ENCODE measurements at places on chromosomes 11 and 22.

DNA sequence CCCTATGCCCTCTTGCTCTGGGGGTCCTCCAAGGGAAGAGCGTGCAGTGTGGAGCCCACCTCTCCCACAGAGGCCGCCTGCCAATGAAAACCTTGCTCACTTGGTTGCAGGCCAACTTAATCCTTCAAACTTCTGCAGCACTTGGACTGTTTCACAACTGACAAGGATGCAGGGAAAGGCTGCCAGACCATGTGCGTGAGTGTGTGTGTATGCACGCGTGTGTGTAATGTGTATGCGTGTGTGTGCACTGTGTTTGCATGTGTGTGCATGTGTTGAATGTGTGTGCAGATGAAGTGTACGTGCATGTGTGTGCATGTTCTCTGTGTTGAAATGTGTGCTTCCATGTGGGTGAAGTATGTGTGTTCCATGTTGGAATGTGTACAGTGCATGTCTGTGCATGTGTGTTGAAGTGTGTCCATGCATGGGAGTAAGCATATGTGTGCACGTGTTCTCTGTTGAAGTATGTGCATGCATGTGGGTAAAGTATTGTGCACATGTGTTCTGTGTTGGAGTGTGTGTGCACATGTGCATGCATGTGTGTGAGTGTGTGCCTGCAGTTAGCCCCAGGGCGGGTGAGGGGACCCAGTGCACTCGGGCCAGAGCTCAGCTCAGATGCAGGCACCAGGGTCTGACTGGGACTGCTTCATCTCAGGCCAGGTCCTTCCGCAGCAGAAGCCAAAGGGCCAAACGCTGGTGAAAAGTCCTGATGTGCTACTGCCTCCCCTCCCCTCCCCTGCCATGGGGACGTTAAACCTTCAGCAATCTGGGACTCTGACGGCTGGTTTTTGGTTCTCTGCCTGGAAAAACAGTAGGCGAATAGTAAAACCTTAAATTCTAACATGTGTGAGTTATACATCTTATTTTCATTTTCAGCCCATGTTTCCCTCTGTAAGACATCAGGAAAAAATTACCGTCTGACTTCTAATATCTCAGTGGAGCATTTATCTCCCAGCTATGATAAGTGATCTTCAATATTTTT is 72.0 kb downstream of the FLI1 start:
- DNase-seq, result peak; percentile 77

DNA sequence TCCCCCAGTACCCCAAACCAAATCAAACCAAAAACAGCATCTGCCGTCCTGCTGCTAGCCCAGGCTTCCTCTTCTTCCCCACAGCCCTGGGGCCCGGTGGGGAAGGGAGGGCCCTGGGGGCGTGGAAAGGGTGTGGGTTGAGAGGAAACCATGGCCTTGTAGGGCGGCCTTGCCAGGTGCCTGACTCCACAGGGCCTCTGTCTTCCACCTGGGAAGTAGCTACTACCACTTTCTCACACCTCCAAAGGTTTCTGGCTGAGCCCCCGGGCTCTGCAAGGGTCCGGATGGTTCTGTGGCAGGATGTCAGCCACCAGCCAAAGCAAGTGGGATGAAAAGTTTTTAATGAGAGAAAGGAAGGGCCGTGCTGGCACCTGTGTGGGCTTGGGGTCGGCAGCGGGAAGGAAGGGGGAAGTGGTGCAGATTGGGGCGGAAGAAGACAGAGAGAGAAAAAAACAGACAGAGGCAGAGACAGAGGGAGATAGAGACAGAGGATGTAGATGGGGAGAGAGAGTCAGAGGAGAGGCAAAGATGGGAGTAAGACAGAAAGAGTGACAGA is 10.5 kb downstream of the TPST2 start:
- no peak for DNase-seq

GRCh38 chr22:16915701-16916100 is 90.5 kb upstream of the XKR3 start:
- no peak for DNase-seq

DNA sequence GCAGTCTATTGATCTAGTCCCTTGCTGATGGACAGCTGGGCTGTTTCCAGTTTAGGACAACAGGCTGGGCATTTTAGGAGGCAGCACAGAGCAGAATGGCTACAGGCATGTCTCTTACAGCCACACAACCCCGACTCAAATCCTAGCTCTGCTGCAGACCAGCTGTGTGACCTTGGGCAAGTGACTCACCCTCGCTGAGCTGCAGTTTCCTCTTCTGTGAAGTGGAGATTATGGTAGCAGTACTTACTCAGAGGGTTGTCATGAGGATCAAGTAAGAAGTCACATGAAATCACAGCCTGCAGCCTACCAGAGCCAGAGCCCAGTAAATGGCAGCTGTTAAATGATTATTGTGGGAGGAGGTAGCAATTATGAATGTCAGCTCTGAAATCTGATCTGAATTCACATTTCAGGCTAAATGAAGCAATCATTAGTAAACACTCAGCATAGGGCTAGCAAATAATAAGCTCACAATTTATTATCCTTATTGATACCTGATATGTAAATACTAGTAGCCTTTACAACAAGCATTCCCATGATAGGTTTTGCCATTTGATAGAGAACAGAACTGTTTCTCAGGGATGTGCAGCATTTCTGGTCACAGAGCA is 58.9 kb downstream of the MYEOV start:
- no peak for DNase-seq

- DNase-seq, result no peak
Observed at GRCh38 chr11:120424970-120425332, 86.6 kb upstream of the GRIK4 start.

GRCh38 chr11:18063125-18063524 is 17.1 kb upstream of the TPH1 start:
- no peak for DNase-seq

GRCh38 chr11:48384670-48385069 is 18.4 kb upstream of the OR4C5 start:
- no peak for DNase-seq

DNA sequence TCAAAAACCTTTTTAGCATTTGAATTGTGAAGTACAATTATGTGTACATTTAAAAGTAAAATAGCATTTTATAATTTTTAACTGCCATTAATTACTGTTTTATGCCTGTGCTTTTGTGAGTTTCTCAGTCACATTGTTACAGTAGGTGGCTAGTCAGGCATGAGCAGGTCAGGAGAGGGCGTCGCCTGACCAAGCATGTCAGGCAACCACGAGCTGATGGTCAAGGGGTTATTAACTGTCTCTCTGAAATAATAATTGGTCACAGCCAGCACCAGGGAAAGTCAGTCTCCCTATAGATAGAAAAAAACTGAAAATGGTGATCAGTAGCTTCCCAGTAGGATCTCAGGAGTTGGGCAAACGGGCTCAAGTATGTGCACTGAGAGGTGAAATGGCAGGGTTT is 19.4 kb upstream of the CCDC81 start:
- DNase-seq, result no peak

- DNase-seq, result no peak
Observed at GRCh38 chr11:126431401-126432064, 76.0 kb downstream of the ST3GAL4 start.

DNA sequence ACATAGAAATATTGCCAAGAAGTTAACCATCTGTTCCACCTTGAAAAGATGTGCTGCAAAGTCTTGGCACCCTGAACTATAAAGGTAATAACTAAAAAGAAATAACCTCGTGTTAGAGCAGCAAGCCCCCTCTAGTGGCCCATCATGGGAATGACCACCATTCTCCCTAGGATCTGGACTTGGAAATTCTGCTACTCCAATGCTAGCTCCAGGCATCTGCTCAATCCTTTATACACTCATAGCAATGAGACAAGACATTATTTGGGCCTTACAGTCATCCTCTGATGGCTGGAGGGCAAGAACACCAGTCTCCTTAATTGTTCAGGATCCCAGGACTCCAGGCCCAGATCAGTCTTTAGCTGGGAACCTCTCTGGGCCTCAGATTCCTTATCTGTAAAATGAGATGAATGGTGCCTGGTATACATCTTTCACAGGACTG is 76.0 kb downstream of the CWC15 start:
- peak; percentile 34 for DNase-seq

DNA sequence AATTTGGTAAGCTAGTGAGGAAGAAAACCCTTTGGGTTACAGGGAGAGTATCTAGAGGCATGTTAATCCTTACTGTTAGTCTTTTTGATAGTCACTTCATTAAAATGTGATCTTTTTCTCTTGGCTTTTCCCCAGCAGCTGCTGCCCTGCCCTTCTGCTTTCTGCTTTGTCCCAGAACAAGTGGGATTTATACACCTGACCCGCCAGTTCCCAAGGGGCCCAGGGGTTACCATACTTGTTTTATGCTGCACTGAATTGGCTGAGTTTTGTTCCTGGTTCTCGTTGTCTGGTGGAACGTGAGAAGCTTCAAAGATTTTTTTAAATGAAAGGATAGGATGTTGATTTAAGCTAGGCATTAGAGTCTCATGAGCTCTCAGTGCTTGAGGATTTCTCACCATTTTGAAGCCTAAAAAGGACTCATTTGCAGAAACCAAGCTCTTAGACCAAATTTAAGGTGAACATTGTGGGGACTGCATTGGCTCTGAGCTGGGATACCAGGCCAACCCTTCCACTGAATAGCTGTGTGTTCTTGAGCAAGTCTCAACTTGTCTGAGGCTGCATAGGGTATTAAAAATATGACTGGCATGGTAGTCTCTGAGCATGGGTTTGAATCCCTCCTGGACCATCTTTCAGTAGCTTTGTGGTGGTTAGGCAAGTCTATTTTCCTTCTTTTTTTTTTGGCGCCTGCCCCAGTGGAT is 6.6 kb downstream of the LIMK2 start:
- no peak for DNase-seq

DNA sequence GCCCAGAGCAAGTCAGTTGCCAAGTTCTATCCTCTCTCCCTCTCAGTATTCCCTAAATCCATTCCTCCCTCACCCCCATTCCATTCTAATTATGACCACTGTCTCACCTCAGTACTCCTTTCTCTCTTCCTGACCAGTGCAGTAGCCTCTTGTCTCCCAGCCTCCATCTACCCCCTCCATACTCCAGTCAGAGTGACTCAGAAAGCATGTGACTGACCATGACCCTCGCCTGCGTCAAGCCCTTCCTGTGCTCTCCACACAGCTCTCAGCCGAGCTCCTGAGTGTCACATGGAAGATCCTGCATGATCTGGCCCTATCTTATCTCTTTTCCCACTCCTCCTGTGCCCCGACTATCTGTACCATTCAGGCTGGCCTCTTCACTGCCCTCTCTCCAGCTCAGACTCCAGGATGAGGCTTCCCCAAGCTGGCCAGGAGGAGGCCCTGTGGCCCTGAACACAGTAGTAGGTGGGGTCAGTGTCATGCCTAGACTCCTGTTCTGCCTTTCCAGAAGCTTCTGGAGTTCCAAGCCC is 42.6 kb downstream of the NEU3 start:
- DNase-seq, result no peak

- no peak for DNase-seq
Observed at GRCh38 chr11:109109571-109110315, 312.2 kb upstream of the C11orf87 start.

GRCh38 chr11:27882066-27882697 is 181.9 kb upstream of the BDNF start:
- DNase-seq, result no peak

DNA sequence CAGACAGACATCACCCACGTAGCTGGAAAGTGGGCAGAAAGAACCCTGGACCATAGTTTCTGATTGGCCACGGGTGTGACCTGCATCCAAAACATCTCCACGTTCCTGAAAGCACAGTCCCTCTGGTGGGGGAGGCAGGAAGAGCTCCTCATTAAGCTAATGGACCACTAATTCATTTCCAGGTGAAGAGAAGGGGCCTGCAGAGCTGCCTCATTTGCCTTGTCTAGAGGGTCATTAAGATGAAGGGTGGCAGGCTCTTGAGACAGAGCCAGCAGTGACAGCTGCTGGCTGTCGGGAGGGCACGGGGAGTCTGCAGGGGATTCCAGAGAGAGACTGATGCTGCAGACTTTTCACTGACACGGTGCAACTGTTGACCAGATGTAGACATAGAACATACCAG is 149.6 kb upstream of the OPCML start:
- no peak for DNase-seq

DNA sequence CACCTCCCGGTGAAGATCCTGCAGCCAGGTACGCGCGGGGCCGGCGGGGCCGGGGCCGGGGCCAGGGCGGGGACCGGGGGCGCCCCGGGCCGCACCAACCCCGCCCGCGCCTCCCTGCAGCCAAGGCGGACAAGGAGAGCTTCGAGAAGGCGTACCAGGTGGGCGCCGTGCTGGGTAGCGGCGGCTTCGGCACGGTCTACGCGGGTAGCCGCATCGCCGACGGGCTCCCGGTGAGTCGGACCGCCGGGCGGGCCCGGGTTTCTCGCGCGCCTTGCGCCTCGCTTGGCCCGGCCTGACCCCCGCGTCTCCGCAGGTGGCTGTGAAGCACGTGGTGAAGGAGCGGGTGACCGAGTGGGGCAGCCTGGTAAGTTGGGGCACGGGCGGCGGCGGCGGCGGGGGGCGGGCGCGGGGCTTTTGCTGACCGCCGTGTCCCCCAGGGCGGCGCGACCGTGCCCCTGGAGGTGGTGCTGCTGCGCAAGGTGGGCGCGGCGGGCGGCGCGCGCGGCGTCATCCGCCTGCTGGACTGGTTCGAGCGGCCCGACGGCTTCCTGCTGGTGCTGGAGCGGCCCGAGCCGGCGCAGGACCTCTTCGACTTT is 531 bp downstream of the PIM3 start:
- no peak for DNase-seq

GRCh38 chr11:62129590-62130282 is 5.9 kb downstream of the INCENP start:
- DNase-seq, result no peak

- peak; percentile 73 for DNase-seq
Observed at GRCh38 chr11:33778675-33779074, 4.4 kb upstream of the FBXO3 start.

GRCh38 chr22:39481595-39481994 is 20.5 kb upstream of the MIEF1 start:
- DNase-seq, result no peak

GRCh38 chr22:50208939-50209892 is 8.4 kb downstream of the SELENOO start:
- DNase-seq, result no peak

GRCh38 chr22:45166932-45167331 is 3.2 kb downstream of the NUP50 start:
- no peak for DNase-seq

DNA sequence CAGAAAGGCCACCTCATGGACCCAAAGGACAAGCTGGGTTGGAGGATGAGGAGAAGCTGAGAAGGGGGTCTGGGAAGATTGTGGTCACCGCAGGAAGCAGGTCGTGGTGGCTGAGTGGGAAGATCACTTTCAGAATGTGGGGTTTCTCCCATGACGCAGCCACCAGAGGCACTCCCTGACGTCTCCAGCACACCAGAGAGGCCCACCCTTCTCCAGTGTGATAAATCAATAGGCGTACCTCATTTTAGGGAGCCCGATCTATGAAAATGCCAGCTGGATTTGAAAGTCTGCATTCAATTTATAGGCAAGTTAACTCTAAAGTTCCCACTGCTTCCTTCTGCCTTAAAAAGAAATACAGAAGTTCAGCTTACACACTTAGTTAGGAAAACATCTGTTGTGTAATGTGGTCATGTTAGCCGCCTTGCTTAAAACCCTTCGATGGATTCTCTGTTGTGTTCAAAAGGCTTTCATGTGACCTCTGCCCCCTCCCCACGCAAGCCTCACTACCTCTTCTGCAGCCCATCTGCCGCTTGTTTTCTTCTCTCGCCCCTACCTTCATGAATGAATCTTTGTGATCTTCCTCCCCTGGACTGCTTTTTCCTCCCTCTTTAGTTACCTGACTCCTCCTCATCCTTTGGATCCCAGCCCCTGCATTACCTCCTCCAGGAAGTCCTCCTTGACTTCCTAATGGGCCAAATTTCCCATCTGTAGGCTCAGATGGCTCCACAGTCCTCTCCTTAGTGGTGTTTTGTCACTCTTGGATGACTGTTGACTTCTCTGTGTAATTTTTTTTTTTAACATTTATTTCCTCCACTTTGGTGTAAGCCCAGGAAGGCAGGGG is 10.7 kb downstream of the TSPAN18 start:
- no peak for DNase-seq
